CD4-positive, alpha-beta memory T cell (primary cell): ENCODE measurements at places on chromosomes 4 and X.

DNA sequence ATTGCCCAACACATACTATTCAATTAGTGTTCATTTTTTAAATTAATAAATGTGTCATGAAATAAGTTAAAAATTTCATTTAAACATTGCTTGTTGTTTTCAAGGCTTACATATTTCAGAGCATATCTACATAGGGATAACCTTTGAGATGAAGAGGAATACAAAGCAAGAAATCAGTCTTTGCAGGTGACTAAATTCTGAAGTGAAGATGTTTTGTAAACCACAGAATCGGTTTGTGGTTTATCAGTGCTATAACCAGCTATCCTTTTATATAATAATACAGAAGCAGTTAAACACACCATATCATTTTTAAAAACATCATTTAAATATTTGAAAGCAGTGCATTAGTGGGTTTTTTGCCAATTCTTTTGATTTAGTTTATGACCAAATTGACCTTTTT lies 26.9 kb downstream of the FAM241A start:
- no peak for DNase-seq

GRCh38 chrX:130260316-130260715 lies 8.4 kb downstream of the ZNF280C start:
- DNase-seq: no peak

- no peak for DNase-seq
These were observed 523.6 kb downstream of the BCOR start for GRCh38 chrX:39574178-39574577.

- peak; percentile 40 for DNase-seq
These were observed 624 bp downstream of the BEX5 start for GRCh38 chrX:102154900-102155805.

- DNase-seq: no peak
These were observed 53.8 kb upstream of the BMP2K start for GRCh38 chr4:78722320-78722719.

DNA sequence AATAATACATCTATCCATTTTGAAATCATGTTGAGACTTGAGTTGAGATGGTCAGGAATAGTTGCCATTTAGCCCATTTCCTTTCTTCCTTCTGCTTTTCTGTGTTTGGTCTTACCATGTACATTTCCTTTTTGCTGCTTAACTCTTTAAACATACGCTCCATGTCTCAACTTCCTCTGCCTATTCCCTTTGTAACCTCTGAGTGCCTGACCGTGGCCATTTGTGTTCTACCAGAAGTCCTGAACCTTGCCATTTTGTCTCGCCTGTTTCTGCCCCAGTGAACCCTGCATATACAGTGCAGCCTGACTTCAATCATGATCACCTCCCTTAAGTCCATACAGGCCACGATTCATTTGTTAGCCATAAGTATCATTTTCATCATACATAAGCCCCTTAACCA lies 169.0 kb downstream of the RAPGEF2 start:
- no peak for DNase-seq

- no peak for DNase-seq
These were observed 3.6 kb downstream of the NOX1 start for GRCh38 chrX:100870527-100870926.

- DNase-seq: no peak
These were observed 21.0 kb upstream of the BMP15 start for GRCh38 chrX:50889582-50889981.

GRCh38 chr4:39620551-39621313 lies 17.9 kb downstream of the SMIM14 start:
- DNase-seq: no peak

GRCh38 chrX:30967516-30967915 lies 78.5 kb upstream of the TAB3 start:
- no peak for DNase-seq

- no peak for DNase-seq
These were observed 160.1 kb upstream of the FSTL5 start for GRCh38 chr4:162323919-162324318.

DNA sequence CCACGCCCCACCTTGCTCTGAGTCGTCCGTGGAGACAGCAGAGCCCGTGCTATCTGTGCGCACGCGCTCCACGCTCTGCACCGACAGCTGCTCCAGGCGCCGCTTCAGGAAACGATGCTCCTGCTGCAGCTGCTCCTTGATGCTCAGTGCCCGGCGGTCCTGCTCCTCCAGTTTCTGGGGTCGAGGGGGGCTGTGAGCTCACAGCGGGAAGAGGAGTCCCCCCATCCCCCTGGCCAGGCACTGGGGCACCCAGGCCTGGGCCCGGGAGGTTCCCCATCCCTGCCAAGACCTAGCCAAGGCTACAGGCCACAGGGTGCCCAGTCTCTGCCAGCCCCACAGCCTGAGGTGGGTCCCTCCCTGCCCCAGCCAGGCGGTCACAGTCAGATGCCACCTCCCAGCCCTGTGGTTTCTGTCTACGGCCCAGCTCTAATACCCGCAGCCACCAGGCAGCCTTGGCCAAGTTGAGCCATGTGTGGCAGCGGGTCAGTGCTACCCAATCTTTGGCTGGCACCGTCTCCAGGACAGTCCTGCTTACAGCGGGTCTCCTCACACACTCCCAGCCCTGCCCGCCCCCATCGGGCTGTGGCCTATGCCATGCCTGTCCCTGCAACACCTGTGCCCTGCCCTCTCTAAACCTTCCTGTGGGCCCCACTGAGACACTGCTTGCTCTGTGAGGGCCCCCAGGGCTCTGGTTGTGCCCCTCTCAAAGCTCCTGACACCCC lies 9.3 kb upstream of the HAUS3 start:
- DNase-seq: no peak

- DNase-seq: no peak
These were observed 54.7 kb downstream of the FAM193A start for GRCh38 chr4:2591189-2591588.

DNA sequence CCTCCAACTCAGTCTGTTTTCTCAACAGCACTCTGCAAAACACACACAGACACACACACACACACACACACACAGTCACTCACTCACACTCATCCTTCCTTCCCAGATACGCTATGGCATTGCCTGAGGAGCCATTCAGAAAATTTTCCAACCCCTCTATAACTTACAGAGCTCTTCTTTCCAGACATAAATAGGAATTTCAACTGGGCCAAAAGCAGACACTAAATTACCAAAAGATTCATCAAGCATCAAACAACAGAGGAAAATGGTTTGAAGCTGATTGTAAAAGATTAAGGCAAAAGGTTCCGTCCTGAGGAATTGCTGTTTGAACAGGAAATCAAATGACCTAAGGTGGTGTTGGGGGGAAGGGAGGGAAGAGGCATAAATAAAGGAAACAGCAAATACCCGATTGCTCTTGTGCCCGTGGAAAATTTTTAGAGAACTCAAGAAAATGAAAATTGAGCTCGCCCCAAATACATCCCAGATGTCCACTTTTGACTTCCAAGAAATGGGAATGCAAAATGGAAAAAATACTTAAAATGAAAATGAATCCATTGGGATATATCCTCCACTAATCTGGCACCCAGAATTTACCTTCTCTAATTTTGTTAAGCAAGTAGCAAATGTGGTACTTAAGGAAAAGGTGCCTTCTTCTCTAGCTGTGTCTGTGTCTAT lies 183.6 kb downstream of the QDPR start:
- no peak for DNase-seq

DNA sequence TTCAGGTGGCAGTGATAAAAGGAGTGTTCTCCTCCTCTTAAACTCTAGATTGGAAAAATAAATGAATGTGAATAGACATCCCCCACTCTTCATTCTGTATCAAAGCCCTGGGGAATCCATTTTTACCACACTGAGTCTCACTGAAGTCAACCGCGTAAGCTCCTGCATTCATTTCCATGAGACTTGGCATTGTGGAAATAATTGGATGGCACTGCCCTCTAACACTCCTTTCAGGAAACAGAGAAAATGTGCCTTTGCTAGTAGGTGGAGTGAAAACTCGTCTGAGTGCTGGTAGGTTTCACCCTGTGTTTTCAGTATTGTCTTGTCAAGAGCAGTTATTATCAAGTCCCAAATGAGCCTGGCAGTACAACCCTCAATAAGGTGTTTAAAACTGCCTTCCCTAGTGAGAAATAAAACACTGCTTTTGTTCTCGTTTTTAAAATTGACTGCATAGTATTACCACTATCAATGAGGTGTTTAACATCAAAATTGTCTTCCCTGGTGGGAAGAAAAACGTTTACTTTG lies 9.7 kb upstream of the CDKN2AIP start:
- no peak for DNase-seq

DNA sequence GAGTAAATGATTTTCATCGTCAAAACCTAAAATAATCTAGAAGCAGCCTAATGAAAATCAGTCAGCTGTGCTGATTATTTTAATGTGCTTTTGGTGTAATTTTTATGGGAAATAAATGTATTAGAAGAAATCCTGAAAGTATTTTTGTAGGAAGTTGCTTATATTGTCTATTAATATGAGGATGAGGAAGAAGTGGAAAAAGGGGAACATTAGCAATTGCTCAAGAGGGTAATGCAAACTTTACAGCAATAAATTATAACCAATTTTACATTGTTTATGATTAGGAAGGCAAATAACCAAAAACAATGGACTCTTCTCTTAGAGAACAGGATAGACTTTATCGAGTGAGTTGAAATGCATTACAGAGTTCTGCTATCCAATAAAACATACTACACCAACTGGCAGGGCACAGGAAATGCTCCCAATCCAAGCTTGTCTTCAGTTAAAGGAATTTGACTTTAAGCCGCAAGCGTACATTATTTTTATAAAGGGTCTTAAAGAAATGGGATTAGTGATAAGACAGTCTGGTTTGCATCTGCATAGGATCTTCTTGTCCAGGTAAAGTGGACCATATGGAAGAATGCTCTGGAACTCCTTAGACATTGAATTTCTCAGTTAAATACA lies 374.8 kb downstream of the PDGFC start:
- DNase-seq: no peak

GRCh38 chrX:39516427-39516841 lies 581.3 kb downstream of the BCOR start:
- DNase-seq: no peak

GRCh38 chr4:143438710-143439109 lies 74.8 kb upstream of the SMARCA5 start:
- no peak for DNase-seq

- DNase-seq: no peak
These were observed 31.2 kb downstream of the PDE5A start for GRCh38 chr4:119597377-119597776.

- DNase-seq: no peak
These were observed 251.0 kb downstream of the ZNF674 start for GRCh38 chrX:46294234-46294633.

GRCh38 chr4:154642373-154643009 lies 30.0 kb upstream of the FGG start:
- no peak for DNase-seq

DNA sequence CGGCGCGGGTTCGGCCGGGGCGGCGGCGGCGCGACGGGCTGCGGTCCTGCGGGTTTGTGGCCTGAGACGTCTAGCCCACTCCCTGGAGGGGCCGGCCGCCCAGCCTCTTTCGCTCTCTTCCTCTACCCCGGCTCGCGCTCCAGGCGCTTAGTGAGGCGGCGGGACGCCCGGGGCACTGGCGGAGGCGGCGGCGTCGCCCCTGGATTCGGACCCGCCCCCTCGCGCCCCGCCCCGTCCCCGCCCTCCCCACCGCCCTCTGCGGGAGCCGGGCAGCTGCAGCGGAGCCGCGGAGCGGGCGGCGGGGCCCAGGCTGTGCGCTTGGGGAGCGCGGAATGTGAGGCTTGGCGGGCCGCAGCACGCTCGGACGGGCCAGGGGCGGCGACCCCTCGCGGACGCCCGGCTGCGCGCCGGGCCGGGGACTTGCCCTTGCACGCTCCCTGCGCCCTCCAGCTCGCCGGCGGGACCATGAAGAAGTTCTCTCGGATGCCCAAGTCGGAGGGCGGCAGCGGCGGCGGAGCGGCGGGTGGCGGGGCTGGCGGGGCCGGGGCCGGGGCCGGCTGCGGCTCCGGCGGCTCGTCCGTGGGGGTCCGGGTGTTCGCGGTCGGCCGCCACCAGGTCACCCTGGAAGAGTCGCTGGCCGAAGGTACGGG lies at the start of gene BMP2K:
Gene BMP2K, plus strand, starts transcription at position 272 of the 650 bp plus-strand sequence. Its CDS starts 194 bp downstream, at position 466.
- peak; percentile 82 for DNase-seq
